NCI-H524 (cell line): ENCODE measurements at places on chromosomes 6 and 20.

GRCh38 chr6:39314273-39314795 is at the start of gene KCNK17:
Gene KCNK17, minus strand, starts transcription at chr6:39314419. Its CDS starts 99 bp downstream, at chr6:39314320.
- DNase-seq: no peak

GRCh38 chr6:17269840-17270239 is 11.3 kb upstream of the RBM24 start:
- DNase-seq: no peak

DNA sequence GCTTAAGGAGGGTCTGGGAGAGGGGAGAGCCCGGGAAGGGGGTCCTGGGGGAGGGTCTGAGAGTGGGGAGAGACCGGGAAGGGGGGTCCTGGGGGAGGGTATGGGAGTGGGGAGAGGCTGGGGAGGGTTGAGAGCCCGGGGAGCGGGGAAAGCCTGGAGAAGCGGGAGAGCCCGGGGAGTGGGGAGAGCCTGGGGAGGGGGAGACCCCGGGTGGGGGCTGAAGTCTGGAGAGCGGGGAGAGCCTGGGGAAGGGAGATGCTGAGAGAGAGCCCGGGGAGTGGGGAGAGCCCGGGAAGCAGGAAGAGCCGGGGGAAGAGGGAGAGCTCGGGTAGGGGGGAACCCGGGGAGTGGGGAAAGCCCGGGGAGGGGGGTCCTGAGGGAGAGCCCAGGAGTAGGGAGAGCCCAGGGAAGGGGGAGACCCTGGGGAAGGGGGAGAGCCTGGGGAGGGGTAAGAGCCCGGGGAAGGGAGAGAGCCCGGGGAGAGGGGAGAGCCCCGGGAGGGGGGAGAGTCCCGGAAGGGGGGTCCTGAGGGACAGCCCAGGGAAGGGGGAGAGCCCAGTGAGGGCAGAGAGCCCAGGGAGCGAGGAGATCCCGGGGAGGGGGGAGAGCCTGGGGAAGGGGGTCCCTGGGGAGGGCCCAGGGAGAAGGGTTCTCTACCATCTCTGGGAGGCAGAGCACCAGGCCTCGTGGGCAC is 148.5 kb downstream of the SYNDIG1 start:
- no peak for DNase-seq

GRCh38 chr6:115540077-115540869 is 520.4 kb downstream of the FRK start:
- DNase-seq: no peak

DNA sequence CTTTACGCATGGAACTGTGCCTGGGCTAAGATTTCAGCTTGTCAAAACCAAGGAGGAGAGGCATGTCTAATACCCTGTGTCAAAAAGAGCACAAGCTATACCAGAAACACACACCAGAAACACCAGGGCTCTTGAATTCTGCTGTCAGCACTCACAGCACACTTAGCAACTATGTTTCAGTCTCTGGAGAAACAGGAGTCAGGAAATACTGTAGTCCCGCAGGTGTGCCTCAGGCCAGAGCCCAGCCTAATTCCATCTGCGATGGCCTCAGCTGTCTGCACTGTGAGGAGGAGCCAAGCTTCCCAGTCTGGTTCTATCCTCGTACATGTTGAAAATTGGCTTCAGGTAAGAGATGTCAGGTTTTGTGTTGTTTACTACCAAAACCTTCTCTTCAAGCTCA is 31.6 kb downstream of the MTRES1 start:
- DNase-seq: no peak
